ENCODE measurements at places on chromosomes 12 and 14. TPM values are rescaled to one million over a fixed set of nuclear protein-coding genes. Genes with fewer than 3 reads are reported as not detected.

- no peaks in the 10 kb centered on the region for H3K4me1 ChIP-seq
- no peak overlapping the region for H3K4me3 ChIP-seq
- no peak overlapping the region for H3K27ac ChIP-seq
- no peak for DNase-seq
- no peaks in the 10 kb centered on the region for H3K36me3 ChIP-seq
- H3K27me3 ChIP-seq: no peaks in the 10 kb centered on the region
Measured at GRCh38 chr14:29607169-29607568, 320.5 kb downstream of the PRKD1 start.

- no peak for DNase-seq
- H3K27me3 ChIP-seq: peaks cover 25% of the 10 kb centered on the region
- H3K36me3 ChIP-seq: no peaks in the 10 kb centered on the region
- H3K4me3 ChIP-seq: no peak overlapping the region
- H3K27ac ChIP-seq: no peak overlapping the region
Measured at GRCh38 chr14:76677534-76678145, 83.6 kb upstream of the VASH1 start.

DNA sequence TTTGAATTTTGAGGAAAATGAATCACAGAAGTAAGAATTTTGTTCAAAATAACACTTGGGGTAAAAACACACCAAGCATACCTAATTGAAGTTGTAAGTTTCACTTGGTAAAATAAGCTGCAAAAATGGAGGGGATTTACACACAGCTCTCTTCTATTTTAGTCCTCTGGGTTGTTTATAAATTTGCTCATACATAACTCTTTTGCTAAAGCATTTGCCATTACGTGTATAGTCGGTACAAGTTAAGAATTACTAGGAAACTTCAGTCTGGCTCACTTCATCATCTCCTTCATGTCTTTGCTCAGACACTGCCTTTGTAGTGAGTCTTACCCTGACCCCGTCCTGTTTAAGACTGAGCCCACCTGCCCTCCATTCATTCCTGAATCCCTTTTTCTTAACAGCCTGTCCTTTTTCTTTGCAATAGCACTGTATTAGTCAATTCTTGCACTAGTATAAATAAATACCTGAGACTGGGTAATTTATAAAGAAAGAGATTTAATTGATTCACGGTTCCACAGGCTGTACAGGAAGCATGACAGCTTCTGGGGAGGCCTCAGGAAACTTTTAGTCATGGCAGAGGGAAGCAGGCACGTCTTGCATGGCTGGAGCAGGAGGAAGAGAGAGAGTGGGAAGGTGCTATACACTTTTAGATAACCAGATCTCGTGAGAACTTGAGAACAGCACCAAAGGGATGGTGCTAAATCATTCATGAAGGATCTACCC lies 451.1 kb downstream of the PCNX1 start:
- H3K4me1 ChIP-seq: peaks cover 57% of the 10 kb centered on the region
- peaks cover 29% of the 10 kb centered on the region for H3K36me3 ChIP-seq
- peak overlapping the region; percentile 14 for H3K27ac ChIP-seq
- H3K27me3 ChIP-seq: no peaks in the 10 kb centered on the region
- no peak overlapping the region for H3K4me3 ChIP-seq
- peak; percentile 58 for DNase-seq

DNA sequence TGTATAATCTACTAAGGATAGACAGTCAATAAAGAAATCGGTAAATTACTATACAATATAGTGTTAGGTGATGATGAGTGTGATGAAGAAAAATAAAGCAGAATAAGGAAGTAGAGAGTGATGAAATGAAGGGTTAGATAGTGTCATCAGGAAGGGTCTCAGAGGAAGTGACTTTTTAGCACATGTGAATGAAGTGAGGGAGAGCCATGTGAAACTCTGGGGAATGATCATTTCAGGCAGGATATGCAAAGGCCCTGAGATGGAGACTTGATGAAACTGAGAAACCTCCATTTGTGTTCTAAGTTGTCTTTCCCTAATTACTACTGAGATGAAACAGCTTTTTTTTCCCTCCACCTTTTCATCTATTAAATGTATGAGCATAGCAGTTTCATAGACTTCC lies 19.4 kb upstream of the GNPTAB start:
- peaks cover 9% of the 10 kb centered on the region for H3K4me1 ChIP-seq
- H3K27ac ChIP-seq: no peak overlapping the region

DNA sequence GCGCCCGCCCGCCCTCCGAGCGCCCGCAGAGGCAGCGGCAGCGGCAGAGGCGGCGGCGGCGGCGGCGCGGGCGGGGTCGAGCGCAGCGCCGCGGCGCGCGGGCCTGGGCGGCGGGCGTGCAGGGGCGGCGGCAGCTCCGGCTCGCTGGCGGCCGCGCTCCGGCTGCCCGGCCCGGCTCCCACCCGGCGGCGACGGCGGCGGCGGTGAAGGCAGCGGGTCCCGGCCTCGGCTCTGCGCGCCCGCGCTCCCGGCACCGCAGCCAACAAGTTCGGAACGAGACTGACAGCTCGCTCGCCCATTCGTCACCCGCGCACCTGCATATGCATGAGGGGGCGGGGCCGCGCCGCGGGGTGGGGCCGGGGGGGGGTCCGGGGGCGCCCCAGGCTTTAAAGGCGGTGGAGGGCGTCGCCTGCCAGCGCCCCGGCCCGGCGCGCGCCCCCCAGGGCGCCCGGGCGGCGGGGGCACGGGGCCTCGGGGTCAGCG lies at the start of gene JAG2:
TSS of gene JAG2 (minus strand) at position 281 of the 483 bp plus-strand sequence. CDS start 356 bp downstream, outside the sequence.
- H3K27ac ChIP-seq: no peak within 1 kb of the TSS
- peak; percentile 71 for DNase-seq
- peaks cover 6% of the 10 kb centered on the region for H3K27me3 ChIP-seq
- no peaks in the 10 kb centered on the region for H3K36me3 ChIP-seq
- H3K4me1 ChIP-seq: peaks cover 3% of the 10 kb centered on the region

RHEBL1 gene
- 13.3 TPM for total RNA-seq

DNA sequence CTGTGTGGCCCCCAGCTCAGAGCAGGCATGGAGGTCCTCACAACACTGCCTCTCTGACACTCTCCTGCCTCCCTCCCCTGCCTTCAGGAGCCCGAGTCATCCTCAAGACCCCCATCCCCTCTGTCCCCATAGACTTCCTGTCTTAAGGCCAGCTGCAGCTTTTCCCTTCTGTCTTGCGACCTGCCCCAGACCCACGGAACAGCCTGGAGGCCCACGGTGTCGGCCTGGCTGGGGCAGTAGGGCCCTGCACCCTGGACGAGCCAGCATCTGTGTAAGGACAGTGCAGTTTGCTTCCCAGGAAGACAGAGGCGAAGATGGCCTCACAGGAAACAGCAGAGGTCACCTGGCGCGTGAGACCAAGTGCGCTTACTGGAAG lies 9.7 kb downstream of the TEDC1 start:
- no peak overlapping the region for H3K27ac ChIP-seq
- no peaks in the 10 kb centered on the region for H3K36me3 ChIP-seq
- no peaks in the 10 kb centered on the region for H3K27me3 ChIP-seq
- no peaks in the 10 kb centered on the region for H3K4me1 ChIP-seq
- H3K4me3 ChIP-seq: no peak overlapping the region

AKAP3 gene
- 2.8 TPM for total RNA-seq

CCNT1 gene
- 82.2 TPM for total RNA-seq

MANSC4 gene
- total RNA-seq: not detected

DNA sequence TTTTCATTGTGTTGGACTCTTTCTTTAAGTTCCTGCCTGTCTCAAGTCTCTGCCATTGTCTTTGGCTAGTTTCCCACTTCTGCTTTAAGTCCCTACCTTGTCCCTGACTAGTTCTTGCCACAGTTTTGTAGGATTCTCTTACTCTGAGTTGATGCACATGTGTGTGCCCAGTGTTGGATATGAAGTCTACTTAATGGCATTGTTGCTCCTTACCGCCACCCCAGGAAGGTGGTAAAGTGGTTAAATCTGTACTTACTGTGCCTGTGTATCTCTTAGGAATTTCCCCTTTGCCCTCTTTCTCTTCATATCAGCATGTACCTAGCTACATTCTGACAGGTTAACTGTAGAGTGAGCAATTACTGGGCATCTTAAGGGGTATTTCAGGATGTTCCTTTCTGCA lies 227.1 kb downstream of the NUBPL start:
- H3K4me3 ChIP-seq: no peak overlapping the region
- H3K4me1 ChIP-seq: no peaks in the 10 kb centered on the region
- H3K36me3 ChIP-seq: peaks cover 22% of the 10 kb centered on the region
- no peaks in the 10 kb centered on the region for H3K27me3 ChIP-seq
- no peak overlapping the region for H3K27ac ChIP-seq

DNA sequence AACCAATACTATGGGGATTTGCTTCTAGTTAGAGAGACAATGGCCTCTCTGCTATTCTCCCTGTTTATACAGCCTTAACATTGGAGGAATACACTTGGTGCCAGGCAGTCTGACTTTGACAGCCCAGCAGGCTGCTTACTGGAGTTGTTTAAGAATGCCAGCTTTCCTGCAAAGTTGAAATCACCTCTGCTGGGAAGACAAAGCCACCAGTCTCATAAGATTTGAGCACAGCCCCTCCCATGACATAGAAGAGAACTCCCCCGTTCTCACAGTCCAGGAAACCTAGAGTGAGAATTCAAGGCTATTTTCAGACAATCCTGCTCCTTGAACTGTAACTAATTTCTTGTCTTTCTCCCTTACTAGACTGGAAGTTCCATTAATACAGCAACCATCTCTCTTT lies 21.1 kb upstream of the CATSPERB start:
- H3K4me3 ChIP-seq: no peak overlapping the region
- no peaks in the 10 kb centered on the region for H3K36me3 ChIP-seq
- no peak overlapping the region for H3K27ac ChIP-seq
- DNase-seq: no peak

DNA sequence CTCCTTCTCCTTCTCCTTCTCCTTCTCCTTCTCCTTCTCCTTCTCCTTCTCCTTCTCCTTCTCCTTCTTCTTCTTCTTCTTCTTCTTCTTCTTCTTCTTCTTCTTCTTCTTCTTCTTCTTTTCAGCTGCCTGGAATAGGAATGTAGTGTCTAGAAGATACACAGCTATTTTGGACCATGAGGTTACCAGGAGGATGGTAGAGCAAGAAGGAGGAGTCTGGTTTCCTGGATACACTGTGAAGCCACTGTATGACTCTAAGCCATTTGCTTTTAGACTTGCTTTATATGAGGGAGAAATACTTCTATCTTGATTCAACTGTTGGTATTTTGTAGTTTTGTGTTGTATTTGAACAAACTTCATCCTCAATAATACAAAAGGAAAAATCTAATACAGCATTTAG lies 3.0 kb upstream of the MYBPC1 start:
- no peaks in the 10 kb centered on the region for H3K36me3 ChIP-seq
- peaks cover 18% of the 10 kb centered on the region for H3K27me3 ChIP-seq
- no peaks in the 10 kb centered on the region for H3K4me1 ChIP-seq
- no peak overlapping the region for H3K4me3 ChIP-seq
- no peak for DNase-seq
- no peak overlapping the region for H3K27ac ChIP-seq

DNA sequence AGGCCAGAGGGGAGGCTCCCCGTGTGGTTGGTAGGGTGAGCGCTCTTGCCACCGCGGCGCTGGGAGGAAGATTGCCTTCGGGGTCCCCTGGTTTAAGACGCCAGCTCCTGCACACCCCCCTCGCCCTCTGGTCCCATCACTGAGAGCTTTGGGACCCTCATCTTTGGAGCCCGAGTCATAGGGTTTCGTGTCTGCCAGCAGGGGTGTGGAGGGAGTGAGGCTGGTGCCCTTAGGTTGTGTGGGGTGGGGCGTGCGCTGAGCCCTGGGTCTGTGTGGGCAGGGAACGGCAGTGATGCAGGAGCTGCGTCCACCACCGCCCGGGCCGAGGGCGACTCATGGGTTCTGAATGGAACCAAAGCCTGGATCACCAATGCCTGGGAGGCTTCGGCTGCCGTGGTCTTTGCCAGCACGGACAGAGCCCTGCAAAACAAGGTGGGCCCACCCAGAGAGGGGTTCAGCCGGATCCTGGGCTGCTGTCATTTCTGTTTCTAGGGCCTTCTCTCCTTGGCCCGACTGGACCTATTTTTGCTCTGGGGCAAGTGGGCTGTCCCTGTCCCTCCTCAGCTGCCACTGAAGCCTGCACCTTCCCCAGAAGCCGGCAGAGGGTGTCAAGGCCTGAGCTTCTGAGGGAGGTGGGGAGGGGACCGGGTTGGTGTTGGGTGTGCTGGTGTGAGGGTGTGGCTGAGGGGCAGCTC lies 12.1 kb downstream of the ACADS start:
- H3K27me3 ChIP-seq: no peaks in the 10 kb centered on the region
- H3K27ac ChIP-seq: no peak overlapping the region
- no peak for DNase-seq
- no peak overlapping the region for H3K4me3 ChIP-seq

- H3K36me3 ChIP-seq: peaks cover 5% of the 10 kb centered on the region
- H3K27ac ChIP-seq: no peak overlapping the region
- DNase-seq: peak; percentile 54
- H3K4me1 ChIP-seq: peaks cover 22% of the 10 kb centered on the region
- no peak overlapping the region for H3K4me3 ChIP-seq
- no peaks in the 10 kb centered on the region for H3K27me3 ChIP-seq
Measured at GRCh38 chr12:93766796-93767523, 89.8 kb downstream of the CRADD start.

SUPT16H gene
- total RNA-seq: 179 TPM

FAM186B gene
- 0.05 TPM for total RNA-seq

OR10AD1 gene
- not detected for total RNA-seq

DNA sequence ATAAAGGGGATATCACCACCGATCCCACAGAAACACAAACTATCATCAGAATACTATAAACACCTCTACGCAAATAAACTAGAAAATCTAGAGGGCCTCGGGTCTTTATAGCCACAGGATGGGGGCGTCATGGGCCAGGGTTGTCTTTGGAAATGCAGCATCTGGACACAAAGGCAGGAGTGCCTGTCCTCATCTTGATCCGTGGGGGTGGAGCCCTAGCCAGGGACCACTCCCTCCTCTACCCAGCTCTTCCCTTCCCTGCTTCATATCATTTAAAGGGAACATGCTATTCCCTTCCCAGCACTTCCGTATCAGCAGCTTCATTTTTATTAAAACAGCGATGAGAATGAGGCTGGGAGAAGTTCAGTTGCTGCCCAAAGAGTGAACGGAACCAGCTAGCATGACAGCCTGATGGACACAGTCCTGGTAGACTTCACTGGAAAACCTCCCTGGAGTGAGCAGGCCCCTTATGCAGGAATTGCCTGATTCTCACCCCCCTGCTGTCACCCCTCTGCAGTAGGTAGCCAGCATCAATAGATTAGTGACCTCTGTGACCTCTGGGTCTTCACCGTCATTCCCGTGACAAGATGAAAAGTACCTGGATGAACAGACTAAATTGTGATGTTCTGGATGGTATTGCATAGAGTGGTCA lies 251.4 kb upstream of the RGS6 start:
- no peaks in the 10 kb centered on the region for H3K4me1 ChIP-seq
- H3K27me3 ChIP-seq: no peaks in the 10 kb centered on the region
- H3K36me3 ChIP-seq: peaks cover 35% of the 10 kb centered on the region
- H3K27ac ChIP-seq: no peak overlapping the region

- H3K4me3 ChIP-seq: peak overlapping the region; percentile 97
- H3K27me3 ChIP-seq: no peaks in the 10 kb centered on the region
- peaks cover 71% of the 10 kb centered on the region for H3K4me1 ChIP-seq
- no peak for DNase-seq
- H3K36me3 ChIP-seq: peaks cover 86% of the 10 kb centered on the region
- H3K27ac ChIP-seq: peak overlapping the region; percentile 63
Measured at GRCh38 chr12:46367351-46368029, 5.1 kb downstream of the SLC38A2 start.

GRCh38 chr12:69330475-69331473 lies 17.4 kb upstream of the LYZ start:
- peak overlapping the region; percentile 72 for H3K4me3 ChIP-seq
- H3K36me3 ChIP-seq: no peaks in the 10 kb centered on the region
- peak; percentile 72 for DNase-seq
- H3K4me1 ChIP-seq: peaks cover 36% of the 10 kb centered on the region
- peak overlapping the region; percentile 82 for H3K27ac ChIP-seq

Data from activated CD4-positive, alpha-beta T cell treated with anti-CD3 and anti-CD28 coated beads for 36 hours (primary cell).